Activated CD4-positive, alpha-beta T cell treated with anti-CD3 and anti-CD28 coated beads, Interleukin-2, amount 10 ng/mL, durations not matched to agents 24 days and 14 days (primary cell): ENCODE measurements at places on chromosomes 16 and 17. TPM values are rescaled to one million over a fixed set of nuclear protein-coding genes. Genes with fewer than 3 reads are reported as not detected.

CA4 gene
- total RNA-seq: not detected in 2 replicates

DNA sequence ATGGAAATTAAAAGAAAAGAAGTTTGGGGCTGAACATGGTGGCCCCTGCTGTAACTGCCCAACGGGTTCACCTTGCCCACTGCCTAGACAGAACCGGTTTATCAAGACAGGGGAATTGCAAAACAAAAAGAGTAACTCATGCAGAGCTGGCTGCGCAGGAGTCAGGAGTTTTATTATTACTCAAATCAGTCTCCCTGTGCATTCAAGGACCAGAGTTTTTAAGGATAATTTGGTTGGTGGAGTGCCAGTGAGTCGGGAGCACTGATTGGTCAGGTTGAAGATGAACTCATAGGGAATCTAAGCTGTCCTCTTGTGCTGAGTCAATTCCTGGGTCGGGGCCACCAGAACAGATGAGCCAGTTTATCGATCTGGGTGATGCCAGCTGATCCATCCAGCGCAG lies 4.4 kb upstream of the SCPEP1 start:
- H3K27me3 ChIP-seq: peaks cover 43% of the 10 kb centered on the region
- H3K4me1 ChIP-seq: peaks cover 12% of the 10 kb centered on the region
- no peak for DNase-seq
- H3K27ac ChIP-seq: no peak overlapping the region
- H3K4me3 ChIP-seq: no peak overlapping the region

DNA sequence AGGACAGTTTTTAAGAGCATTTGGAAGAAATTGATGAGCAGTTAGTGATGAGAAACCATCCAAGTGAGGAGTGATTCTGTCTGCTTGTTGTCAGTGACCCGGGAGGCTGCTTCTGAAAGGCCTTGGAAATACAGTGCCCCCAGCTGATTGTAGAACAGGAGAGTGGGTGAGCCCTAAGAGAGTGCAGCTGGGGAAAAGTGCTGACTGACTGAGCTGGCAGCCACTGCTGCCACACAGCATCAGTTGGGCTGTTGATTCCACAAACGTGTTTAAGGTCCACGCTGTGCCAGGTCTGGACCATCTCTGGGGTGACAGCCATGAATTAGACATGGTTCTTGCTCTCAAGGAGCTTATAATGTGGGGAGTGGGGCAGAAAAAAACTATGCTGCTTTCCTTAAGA lies 18.9 kb downstream of the NUP93 start:
- no peak for DNase-seq
- H3K27me3 ChIP-seq: no peaks in the 10 kb centered on the region
- H3K4me1 ChIP-seq: peaks cover 21% of the 10 kb centered on the region
- peak overlapping the region; percentile 66 for H3K27ac ChIP-seq
- peaks cover 47% of the 10 kb centered on the region for H3K36me3 ChIP-seq

DNA sequence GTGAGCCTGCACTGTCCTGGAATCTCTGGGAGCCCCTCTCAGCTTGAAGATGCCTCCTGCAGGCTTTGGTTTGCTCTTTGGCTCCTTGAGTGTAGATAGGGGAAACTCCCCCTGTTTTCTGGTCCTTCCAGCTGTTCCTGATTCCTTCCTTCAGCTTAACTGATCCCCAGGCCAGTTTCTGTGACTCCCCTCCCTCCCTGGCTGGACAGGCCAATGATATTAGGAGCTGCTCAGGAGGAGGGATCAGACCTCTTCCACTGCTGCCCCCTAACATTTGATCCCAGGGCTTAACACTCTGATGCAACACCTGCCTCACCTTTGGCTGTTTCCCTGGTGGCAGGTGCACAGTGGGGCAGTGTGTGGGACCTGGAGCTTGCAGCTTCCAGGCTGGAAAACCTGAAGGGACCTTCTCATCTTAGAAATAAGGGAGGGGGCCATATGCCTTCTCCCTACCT lies at the start of gene TAC4:
Gene TAC4 (minus strand): TSS at position 51 of the 455 bp plus-strand sequence. CDS start 52 bp downstream, outside the sequence.
- H3K36me3 ChIP-seq: peaks cover 2% of the 10 kb centered on the region
- H3K27ac ChIP-seq: no peak within 1 kb of the TSS
- DNase-seq: no peak
- H3K27me3 ChIP-seq: peaks cover 5% of the 10 kb centered on the region
